Left cardiac atrium (tissue), 4 donors: ENCODE measurements at places on chromosomes 4 and X. TPM values are rescaled to one million over a fixed set of nuclear protein-coding genes. Genes with fewer than 3 reads are reported as not detected.

CXCL8 gene
- 0.82 TPM for total RNA-seq

TCEAL6 gene
- 0.31 TPM for total RNA-seq

FGFBP2 gene
- 18.5 TPM for total RNA-seq

HPGD gene
- 2.7 TPM for total RNA-seq

UBE2D3 gene
- 233 TPM for total RNA-seq

GAGE13 gene
- not detected for total RNA-seq

CXCL6 gene
- total RNA-seq = 1.5 TPM

ASB9 gene
- total RNA-seq = 1.4 TPM

SLC16A2 gene
- 9.1 TPM for total RNA-seq

PNMA6F gene
- total RNA-seq = not detected

CYLC1 gene
- total RNA-seq = not detected

PDLIM3 gene
- total RNA-seq = 692 TPM

MGAT4D gene
- not detected for total RNA-seq

VEGFD gene
- 13.9 TPM for total RNA-seq

AKAP14 gene
- not detected for total RNA-seq

GJB1 gene
- total RNA-seq = not detected

TMEM255A gene
- total RNA-seq = 1.4 TPM

CT45A2 gene
- total RNA-seq = not detected

BEND4 gene
- total RNA-seq = not detected

CSAG1 gene
- not detected for total RNA-seq
